Heart right ventricle (tissue), 16 donors: ENCODE measurements at places on chromosomes 6 and 20. TPM values are rescaled to one million over a fixed set of nuclear protein-coding genes. Genes with fewer than 3 reads are reported as not detected.

The FAM135A gene
- total RNA-seq: 10.5 TPM

GRCh38 chr6:99330159-99330558 lies 19.3 kb downstream of the FAXC start:
- DNase-seq: no peak

DNA sequence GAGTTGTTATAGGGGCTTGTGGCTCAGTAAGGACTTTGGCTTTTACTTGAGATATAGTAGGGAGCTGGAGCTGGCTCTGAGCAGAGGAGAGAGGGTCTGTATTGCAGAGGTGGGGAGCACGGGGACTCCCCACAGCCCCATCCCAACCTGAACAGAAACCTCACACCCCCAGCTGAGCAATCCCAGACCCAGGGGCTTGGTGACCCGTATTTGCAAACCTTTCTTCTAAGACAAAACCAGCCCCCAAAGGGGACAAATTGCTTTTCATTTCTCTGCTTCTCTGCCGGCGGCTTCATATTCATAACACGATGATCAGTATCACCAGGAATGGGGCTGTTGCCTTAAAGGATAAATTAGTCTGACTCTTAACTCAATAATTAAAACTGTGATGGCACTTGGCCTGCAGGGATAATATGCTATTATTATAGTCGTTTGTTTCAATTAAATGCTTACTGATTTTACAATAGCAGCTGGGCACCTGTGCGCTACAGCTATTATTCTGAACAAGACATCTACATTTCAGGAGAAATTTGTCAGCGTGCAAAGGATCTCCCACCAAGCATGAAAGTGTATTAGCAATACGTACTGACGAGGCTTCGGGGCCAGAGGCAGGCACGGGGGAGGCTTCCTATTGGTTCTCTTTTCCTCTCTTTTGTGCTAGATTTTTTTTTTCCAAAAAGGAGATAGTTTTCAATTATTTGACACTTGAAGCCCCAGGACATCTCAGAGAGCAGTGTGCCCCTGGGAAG lies 118.1 kb downstream of the TOX2 start:
- DNase-seq: no peak

DNA sequence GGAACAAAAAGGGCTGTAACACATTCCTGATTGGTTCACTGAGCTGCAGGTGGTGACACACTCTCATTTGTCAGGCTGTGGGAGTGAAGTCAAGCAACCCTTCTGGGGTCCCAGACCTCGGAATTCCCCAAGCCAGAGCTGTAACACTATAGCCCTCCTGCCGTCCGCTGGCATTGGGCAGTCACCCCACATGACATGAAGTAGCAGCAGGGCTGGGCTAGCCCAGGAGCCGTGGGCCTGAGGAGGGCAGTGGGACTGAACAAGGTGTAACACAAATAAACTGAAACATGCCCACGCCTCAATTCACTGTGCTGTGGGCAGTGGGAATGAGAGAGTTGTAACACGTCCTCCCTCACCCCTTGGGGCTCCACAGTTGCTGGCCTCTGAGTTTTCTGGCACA lies 689.1 kb upstream of the EYS start:
- no peak for DNase-seq

The UTRN gene
- total RNA-seq: 92.8 TPM

- DNase-seq: no peak
Measured at GRCh38 chr6:148807784-148808183, 61.0 kb downstream of the UST start.

The THBS2 gene
- 44.2 TPM for total RNA-seq

- peak; percentile 48 for DNase-seq
Measured at GRCh38 chr6:168088161-168089053, 9.4 kb upstream of the FRMD1 start.

DNA sequence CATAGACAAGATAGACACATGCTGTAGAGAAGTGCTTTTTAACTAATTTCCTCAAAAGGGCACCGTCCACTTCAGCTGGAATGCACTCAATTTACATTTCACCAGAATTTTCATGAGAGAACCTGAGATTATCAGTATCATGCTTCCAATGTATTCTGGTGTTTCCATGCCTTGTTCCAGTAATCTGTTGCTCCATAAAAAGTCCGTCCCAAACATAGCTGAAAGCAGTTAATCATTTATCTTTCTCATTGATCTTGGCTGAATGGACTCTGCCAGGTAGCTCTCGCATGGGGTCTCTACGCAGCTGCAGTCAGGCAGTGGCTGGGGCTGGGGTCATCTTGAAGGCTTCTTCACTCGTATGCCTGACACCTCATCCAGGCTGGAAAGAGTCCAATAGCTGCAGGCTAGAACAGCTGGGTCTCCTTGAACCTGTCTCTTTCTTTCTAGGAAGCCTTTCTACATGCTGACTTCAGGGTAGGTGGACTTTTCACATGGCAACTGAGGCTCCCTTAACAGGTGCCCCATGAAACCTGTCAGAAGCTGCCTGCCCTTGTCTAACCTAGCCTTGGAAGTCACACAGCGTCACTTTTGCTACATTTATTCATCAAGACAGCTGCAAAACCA lies 18.6 kb upstream of the COL12A1 start:
- no peak for DNase-seq

- no peak for DNase-seq
Measured at GRCh38 chr20:43138061-43138770, 51.5 kb downstream of the PTPRT start.

DNA sequence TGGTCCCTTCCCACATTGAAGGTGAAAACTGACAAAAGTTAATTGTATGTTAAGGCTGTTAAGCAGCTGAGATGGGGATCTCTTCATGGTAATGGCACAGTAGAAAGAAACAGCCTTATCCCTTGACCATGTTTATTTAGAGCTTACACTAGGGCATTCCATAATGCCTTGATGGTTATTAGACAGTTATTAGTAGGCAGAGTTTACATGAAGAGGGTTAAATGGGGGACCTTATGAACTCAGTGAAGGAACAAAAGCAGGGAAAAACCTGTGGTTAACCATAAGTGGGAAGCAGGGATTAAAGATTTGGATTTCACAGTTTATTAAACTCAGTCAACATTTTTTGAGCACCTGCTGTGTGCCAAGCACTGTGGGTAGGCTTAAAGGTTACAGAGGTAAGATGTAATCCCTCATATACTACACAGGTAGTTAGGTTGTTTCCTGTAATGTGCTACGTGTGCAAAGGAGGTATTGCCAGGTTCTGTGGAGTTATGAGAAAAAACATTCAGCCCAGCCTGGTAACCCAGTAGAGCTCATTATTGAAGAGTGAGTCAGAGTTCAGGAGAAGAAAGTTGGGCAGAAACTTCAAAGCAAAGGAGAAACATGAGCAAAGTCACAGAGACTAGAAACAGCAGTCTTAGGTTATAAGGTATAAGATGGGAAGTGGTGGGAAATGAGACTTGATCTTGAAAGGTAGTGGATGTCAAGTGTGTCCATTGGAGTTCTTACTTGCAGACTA lies 32.3 kb upstream of the GNRH2 start:
- no peak for DNase-seq

- DNase-seq: no peak
Measured at GRCh38 chr6:129882510-129883023, 21.5 kb upstream of the TMEM244 start.

DNA sequence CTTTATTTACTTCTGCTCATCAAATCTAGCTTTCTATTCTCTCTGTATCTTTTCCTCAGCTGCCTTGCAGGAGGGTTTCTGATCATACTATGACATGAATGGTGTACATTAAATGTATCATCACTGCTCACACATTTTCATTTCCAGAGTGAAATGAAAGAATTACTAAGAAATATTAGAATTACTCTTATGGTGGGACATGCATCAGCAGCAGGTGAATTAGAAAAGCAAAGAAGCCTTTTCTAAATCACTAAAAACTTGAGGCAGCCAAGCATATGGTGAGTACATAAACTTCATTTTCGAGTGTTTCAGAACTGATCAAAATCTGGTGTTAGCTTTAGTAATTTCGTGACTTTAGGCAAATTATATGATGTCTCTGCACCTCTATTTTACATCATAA lies 23.6 kb downstream of the IL17A start:
- no peak for DNase-seq

The PHIP gene
- 16.8 TPM for total RNA-seq

DNA sequence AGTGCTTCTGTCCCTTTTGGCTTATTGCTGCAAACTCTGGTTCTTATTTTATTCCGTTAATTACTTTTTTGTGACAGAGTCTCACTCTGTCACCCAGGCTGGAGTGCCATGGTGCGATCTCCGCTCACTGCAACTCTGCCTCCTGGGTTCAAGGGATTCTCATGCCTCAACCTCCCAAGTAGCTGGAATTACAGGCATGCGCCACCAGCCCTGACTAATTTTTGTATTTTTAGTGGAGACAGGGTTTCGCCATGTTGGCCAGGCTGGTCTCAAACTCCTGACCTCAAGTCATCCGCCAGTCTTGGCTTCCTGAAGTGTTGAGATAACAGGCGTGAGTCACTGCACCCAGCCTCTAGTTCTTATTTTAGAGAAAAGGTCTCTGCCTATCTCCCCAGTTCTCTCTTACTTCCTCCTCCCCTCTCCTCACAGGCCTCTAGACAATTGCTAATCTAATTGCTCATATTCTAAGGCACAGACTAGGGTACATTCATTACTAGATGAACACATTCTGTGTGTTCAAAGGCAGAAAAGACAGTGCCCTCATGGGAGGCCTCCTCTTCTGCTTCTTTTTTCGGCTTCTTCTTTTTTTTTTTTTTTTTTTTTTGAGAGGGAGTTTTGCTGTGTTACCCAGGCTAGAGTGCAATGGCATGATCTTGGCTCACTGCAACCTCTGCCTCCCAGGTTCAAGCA lies 27.0 kb downstream of the EDEM2 start:
- no peak for DNase-seq

GRCh38 chr6:24931718-24932691 lies 3.8 kb downstream of the RIPOR2 start:
- DNase-seq: no peak

The DEFB112 gene
- total RNA-seq: not detected

DNA sequence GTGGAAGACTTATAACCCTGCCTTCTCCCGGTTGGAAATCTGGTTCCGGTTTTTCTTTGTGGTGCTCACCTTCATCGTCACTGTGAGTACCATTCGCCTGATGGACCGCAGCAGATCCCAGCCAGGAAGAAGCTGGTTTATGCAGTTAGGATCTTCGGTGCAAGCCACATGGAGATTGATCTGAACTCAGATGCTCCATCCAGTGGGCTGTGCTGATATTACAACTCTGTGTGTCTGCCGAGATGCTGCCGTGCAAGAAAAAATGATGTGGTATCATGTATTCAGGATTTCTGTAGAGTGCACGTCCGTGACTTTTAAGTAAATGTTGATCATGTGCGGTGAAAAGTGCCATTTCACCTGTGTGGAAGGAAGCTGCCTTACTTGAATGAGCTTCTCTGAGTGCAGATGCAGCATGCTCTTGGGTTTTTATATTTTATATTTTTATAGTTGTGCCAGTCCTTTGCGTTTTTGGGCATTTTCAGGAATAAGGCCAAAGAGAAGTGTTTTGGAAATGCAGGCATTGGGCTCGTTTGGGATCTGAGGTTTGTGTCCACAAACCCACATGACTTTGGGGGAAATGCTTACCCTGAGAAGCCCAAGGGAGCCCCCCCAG lies 39.2 kb downstream of the DYNLT1 start:
- DNase-seq: peak; percentile 65

- no peak for DNase-seq
Measured at GRCh38 chr6:119067091-119067490, 11.4 kb downstream of the FAM184A start.
